ENCODE measurements at places on chromosomes 2 and 18.

DNA sequence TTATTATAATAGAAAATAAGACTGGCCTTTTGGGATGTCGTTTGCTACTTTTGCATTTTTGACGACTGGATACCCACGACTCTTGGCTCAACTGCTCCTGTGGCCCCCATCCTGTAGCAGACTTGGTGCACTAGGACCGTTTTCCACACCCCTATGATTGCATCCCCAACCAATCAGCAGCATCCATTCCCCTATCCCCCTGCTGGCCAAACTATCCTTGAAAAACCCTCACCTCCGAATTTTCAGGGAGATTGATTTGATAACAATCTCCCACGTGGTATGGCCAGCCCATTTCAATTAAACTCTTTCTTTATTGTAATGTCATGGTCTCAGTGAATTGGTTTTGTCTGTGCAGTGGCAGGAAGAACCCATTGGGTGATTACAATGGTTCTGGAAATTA, 37.9 kb upstream of the TTR start:
- DNase-seq = no peak

DNA sequence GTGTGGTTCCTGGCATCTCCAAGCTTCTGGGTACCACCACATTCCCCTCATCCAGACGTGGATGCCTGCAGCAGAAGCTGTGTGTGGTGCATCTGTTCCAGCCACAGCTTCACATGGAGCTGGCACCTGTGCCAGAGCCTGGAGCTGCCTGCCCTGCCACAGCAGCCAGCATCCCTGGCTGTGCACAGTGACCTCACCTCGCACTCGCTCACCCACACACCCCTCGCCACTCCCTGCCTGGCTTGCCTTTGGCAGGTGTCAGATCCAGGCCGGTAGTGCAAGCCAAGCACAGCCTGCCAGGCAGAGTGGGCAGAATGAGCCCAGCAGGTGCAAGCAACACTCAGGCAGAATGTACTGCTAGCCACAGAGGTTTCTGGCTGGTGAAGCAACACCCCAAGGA, 59.9 kb upstream of the DYNC1I2 start:
- no peak for DNase-seq

GRCh38 chr2:154120706-154121105, 249.0 kb downstream of the GALNT13 start:
- no peak for DNase-seq

GRCh38 chr2:64932371-64933216, 56.6 kb upstream of the SLC1A4 start:
- DNase-seq = no peak

DNA sequence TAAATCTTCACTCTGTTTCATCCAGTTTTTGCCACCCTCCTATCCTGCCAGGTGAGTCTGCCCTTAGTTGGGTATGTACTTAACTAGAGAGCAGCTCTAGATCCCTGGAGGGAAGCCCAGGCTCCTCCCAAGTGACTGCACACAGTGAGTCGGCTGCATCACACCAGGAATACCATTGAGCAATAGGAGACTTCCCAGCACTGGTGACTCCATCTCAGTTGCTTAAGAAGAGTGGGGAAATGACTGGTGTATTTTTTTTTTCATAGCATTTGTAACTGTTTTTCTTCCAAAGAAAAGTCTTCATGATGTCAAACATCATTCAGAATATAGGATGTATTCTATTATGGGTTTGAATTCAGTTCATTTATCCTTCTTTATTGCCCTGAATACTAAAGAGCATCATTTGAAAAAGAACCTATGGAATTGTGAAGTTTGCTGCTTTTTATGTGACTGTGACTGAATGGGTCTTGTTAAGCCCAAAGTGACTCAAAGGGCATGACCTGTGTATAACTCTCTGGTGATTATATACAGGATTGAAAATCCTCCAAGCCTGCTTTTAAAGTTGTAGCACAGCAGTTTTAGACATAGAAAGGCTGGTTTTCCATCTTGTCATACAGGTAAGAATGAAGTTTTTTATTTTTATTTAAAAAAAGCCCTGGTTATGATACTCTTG, 84.3 kb downstream of the MAP3K20 start:
- no peak for DNase-seq

DNA sequence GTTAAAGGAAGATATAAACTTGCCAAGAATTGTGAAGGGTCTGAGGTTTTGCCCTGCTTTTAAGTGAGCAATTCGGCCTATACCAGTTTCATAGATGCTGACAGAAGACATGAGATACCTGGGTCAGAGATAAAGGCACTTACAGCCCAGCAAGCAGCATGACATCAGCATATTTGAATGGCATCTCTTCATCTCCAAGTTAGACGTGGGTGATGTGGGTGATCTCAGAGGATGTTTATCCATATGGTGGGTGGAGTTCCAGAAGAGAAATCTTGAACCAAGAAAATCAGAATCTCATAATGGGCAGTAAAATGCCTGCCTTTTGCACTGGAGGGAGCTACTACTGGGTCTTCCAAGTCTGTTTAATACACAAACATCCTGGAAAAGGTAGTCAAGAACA, 44.7 kb downstream of the GYPC start:
- no peak for DNase-seq

GRCh38 chr2:158795195-158795924, at the start of gene DAPL1:
Gene DAPL1, plus strand, starts transcription at chr2:158795317. Its CDS starts 56 bp downstream, at chr2:158795373.
- no peak for DNase-seq

DNA sequence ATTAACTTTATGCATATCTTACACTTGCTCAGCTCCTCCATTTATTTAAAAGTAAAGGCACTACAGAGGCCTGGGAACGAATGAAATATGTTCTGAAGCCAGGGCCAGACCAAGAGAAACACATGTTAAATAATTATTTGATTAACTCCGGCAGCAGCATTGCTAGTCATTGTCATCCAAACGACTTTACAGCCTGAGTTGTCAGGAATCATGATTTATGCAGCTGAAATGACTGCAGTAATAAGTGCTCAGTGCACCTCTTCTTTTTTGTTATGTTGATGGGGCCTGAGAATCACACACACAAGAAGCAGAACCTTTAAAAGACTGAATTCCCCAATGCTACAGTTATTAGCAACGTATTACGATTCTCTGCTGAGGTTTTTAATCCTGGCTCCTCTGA, 58.9 kb downstream of the EPHA4 start:
- DNase-seq = no peak

- DNase-seq = no peak
Measured at GRCh38 chr2:236939721-236940231, 145.9 kb upstream of the COPS8 start.

DNA sequence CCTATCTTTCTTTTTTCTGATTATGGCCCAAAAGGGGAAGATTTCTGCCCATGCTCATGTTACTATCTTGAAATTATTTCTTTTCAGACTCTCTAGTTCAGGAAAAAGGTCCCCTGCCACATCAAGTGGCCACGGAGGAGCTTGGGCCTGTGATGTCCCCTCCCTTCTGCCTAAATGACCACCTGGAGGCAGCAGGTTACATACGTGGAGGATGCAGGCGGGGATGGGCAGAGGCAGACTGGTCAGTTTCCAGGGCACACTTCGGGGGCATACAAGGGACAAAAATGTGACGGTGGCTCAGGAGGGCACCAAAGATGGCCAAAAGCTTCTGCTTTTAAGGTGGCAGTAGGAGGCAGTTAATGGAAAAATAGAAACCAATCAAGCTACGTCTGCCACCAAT, 30.7 kb upstream of the STEAP3 start:
- no peak for DNase-seq

GRCh38 chr2:154978710-154979109, 280.2 kb downstream of the KCNJ3 start:
- DNase-seq = no peak
